ENCODE measurements at places on chromosomes 1 and 21.

- DNase-seq, result no peak
Measured at GRCh38 chr1:55304229-55304740, 89.1 kb upstream of the USP24 start.

DNA sequence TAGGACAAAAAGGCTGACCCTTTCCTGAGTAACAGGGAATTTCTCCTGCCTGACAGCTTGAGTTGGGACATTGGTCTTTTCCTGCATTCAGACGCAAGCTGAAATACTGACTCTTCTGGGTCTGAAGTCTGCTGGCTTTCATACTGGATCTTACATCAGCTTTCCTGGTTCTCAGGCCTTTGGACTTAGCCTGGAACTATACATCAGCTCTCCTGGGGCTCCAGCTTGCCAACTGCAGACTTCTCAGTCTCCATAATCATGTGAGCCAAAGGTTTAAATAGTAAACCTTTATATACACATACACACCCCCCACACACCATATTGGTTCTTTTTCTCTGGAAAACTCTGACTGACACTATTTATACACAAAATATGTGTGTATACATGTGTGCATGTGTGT, 59.0 kb upstream of the KCND3 start:
- no peak for DNase-seq

GRCh38 chr1:77831566-77831965, 52.1 kb downstream of the MIGA1 start:
- no peak for DNase-seq

DNA sequence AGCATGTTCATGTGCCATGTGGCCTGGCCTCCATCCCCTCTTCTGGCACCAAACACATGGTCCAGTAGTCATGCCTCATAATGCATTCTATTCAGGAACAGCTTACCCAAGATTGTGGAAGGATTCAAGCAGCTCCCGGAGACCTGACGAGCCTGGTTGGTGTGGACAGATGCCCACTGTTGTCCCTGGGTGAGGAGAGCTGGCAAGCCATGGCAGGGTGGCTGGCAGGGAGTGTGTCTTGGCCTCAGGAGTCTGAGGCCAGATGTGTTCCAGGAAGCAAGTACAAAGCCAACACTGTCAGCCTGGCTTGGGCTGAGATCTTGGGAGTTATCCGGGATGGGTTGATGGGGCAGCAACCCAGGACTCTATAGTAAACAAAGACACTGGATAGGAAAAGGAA, 7.3 kb upstream of the FABP3 start:
- no peak for DNase-seq

- no peak for DNase-seq
Measured at GRCh38 chr1:169456029-169456428, 28.8 kb upstream of the CCDC181 start.

- DNase-seq, result no peak
Measured at GRCh38 chr21:25387665-25388064, 219.6 kb downstream of the MRPL39 start.

DNA sequence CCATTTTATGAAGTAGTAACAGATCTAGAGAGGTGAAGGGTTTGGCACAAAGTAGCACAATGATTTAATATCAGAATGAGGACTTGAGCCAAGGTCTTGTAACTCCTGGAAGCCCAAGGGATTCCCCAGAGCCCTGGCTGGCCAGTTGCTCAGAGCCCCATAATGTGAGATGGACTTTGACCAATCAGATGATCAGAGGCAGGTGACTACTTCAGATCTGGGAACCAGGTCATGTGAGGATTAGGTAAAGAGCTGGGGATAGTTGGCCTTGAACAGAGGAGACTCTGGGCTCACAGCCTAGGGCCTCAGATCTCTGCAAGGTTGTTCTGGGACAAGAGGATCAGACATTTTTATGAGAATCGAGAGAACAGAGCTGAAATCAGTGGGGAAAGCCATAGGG, 18.9 kb downstream of the SHISAL2A start:
- no peak for DNase-seq

DNA sequence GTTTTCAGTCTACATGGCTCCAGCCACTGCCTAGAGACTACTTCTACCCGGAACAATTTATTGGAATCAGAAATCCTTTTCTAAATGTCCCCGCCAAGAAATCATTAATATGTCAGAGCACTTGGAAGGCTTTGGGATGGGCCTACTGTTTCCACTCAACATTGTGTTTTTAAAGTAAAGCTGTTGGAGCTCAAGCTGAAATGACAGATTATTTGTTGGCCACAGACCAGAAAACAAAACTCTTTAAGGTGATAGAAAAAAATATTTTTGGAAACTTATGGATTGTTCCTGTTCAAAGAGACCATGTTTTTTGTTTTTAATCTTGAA, 496 bp downstream of the VPS45 start:
- no peak for DNase-seq

GRCh38 chr1:57019236-57019839, 53.5 kb upstream of the C8B start:
- no peak for DNase-seq

DNA sequence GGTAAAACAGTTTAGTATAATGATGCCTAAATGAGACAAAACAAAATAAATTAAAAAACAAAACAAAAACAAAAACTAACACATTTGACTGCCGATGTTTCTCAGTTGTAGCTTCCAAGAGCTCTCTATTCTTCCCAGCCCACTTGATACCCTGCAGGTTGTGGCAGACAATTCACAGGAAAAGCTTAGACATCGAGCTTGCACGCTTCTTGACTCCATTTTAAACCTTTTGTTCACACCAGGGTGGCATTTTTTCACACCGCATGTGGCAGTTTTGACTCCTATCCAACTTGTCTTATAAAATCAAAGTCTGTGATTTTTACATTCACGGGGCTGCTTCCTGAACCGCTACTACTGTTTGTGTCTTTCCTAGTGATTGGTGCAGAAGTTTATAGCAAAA, 575.9 kb downstream of the USP25 start:
- no peak for DNase-seq

- DNase-seq, result no peak
Measured at GRCh38 chr1:157356601-157357000, 195.7 kb downstream of the FCRL5 start.

GRCh38 chr1:86823386-86823785, 90.5 kb downstream of the SELENOF start:
- DNase-seq, result no peak

GRCh38 chr1:212396638-212397037, 18.0 kb downstream of the PACC1 start:
- no peak for DNase-seq

DNA sequence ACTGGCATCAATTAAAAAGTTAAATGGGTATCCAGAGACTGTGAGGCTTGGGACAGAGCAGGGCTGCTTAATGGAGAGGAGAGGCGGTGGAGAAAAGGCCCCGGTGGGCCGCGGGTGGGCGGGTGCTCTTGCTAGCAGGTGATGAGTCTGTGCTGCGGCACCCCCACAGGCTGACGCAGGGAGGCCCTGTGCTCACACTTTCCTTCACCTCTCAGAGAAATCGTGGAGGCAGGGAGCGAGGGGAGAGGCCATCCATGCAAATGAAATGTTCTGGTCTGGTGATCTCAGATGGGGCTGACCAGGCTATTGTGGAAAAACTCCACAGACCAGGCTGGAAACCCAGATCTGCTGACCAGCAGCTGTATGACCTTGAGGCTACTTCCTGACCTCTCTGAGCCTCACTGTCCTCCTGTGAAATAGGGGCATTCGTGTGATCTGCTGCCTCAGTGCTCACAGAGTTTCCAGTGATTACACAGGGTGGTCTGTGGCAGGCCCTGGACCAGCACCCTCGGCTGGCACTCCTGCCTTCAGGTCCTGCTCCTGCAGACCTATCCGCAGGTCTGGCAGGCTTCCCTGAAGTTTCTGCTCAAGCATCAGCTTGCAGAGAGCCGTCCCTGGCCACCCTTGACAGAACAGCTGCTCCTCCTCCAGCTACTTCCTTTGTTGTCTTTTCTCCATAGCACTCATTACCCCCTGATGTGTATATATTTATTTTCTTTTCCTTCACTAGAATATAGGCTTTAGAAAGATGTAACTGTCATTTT, 89.2 kb downstream of the BEND5 start:
- no peak for DNase-seq

GRCh38 chr1:29513357-29513756, 277.0 kb downstream of the PTPRU start:
- no peak for DNase-seq

GRCh38 chr1:19475296-19475695, 10.0 kb downstream of the CAPZB start:
- DNase-seq, result no peak

DNA sequence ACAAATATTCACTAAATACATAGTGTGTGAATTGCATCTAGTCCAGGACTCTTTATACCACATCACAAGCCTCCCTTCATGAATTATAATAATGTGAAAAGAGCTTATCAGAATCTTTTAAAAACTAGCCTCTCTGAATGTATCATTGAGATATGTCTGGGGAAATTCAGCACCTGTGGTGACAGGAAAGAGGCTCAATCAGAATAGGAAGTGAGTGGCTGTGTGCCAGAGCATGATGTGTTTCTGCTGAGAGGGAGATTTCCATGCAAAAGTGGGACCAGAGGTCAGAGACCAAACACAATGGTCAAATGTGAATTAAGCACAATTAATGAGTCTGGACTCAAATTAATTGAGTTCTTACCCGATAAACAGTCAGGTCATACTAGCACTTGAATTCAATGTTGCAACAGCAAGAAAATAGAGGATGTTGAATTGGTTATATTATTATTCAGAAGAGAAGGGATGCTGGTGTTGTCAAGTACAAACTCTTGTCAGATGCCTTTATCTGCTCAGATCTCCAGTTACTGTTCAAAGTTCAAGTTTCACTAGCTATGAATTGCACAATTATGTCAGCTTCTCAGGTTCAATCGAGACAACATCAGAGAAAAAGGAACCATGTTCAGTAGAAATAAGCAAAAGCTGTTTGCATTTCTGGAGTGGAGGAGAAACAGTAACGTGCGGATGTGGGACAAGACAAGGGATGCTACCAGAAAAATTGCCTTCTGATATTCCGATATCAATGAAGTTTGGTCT, 226.2 kb downstream of the ZNF326 start:
- DNase-seq, result no peak

GRCh38 chr1:37476460-37477197, 2.2 kb downstream of the ZC3H12A start:
- DNase-seq, result no peak

- DNase-seq, result no peak
Measured at GRCh38 chr1:165174491-165174890, 182.0 kb downstream of the LMX1A start.

DNA sequence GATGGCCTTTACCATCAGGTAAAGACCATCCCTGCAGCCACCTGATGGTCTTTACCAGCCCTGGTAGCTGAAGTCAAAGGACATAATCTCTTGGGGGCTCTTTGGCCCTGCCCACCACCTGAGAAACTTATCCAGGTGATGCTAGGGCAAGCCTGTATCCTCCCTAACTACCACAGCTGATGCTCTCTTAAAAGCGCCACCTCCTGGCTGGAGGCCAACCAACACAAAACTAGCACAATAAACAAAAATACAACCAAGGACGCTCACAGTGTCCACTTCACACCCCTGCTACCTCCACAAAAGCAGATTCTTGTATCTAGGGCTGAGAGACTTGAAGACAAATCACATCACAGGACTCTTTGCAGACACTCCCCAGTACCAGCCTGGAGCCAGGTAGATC, 357.1 kb upstream of the POU3F1 start:
- no peak for DNase-seq

- no peak for DNase-seq
Measured at GRCh38 chr1:31381394-31382294, 8.8 kb upstream of the FABP3 start.

- no peak for DNase-seq
Measured at GRCh38 chr1:45014321-45015028, 2.4 kb downstream of the UROD start.

DNA sequence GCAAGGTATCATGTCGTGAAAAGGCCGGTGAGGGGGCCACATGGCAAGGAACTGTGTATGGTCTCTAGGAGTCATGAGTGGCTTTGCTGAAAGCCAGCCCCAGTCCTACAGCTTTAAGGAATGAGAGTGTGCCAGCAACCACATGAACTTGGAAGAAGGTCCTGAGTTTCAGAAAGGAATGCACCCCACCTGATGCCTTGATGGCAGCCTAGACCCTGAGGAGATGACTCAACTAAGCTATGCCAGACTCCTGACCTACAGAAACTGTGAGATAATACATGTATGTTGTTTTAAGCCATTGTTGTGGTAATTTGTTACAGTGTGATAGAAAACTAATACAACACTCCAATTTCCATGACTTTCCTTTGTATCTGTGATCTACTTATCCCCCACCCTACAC, 33.5 kb upstream of the AKT3 start:
- no peak for DNase-seq

GRCh38 chr1:58941471-58942289, 157.8 kb upstream of the JUN start:
- no peak for DNase-seq

DNA sequence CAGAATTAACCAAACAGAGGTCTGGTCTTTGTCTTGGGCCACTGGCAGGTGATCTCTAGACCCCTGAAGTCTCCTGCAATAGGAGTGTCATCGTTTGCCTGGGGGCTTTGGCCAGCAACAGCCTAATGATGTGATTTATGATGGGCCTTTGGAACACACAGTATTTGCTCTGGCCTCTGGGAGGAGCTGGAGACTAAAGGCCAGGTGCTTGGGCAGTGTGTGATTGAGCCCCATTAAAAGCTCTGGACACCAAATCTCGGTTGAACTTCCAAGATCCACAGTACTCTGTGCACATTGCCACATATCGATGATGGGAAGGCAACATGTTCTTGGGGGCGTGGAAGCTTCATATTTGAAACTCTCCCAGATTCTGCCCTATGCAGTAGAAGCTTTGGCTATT, 32.0 kb upstream of the TLR5 start:
- peak; percentile 6 for DNase-seq

- DNase-seq, result peak; percentile 46
Measured at GRCh38 chr1:165444897-165445370, at the start of gene RXRG. Gene RXRG, minus strand, starts transcription at chr1:165445126. Its CDS starts 233 bp downstream, at chr1:165444893.

DNA sequence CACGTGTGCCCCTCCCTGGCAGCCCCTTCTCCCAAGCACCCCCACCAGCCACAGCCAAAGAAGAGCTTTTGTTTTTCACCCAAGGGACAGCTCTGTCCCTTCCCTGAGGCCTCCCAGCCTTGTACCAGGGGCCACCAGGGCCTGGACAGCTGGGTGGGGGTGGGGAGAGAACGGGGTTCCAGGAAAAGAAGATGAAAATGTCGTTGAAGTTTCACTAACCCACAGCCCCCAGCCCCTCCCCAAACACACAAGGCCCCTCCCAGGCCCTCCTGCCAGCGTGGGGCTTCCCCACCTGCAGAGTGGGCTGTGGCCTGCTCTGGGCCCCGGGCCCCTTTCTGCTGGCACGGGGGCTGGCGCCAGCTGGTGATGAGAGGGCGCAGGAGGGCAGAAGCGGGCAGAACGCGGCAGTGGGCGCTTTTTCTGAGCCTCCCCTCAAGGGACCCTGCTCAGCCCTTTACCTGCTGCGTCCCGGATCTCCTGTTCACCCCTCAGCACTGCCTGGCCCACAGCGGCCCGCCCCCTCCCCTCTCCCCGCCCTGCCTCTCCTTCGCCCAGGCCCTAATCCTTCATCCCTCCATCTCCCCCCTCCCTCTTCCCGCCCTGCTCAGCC, 5.5 kb upstream of the ANKRD65 start:
- DNase-seq, result no peak

- DNase-seq, result no peak
Measured at GRCh38 chr1:240151136-240151735, 59.6 kb downstream of the FMN2 start.

GRCh38 chr1:232457595-232457994, 172.3 kb downstream of the SIPA1L2 start:
- DNase-seq, result no peak

Measured in NCI-H1417 treated with DMSO at 0.1 percent for 48 hours (cell line).